ENCODE measurements at places on chromosomes 4 and X.
A peak's percentile ranks its signal among the peaks of the same experiment; 100 is the strongest.

DNA sequence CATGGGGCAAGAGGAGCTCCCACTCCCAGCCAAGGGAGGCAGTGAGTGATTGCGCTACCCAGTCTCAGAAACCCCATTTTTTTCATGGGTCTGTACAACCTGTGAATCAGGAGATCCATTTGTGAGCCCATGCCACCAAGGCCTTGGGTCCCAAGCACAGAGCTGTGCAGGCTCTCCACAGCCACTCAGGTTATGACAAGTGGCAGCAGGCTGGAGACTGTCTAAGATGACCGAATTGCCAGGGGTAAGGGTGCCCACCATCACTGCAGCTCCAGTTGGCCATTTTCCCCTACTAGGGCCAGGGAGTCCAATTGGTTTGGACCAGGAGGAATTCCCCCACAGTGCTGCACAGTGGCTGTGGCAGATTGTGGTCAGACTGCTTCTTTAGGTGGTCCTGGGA is 407.5 kb upstream of the KLHL4 start:
- no peak for DNase-seq

GRCh38 chr4:42404001-42404400 is 6.7 kb downstream of the SHISA3 start:
- DNase-seq: no peak

GRCh38 chr4:16764622-16765021 is 133.8 kb downstream of the LDB2 start:
- DNase-seq: peak; percentile 25

DNA sequence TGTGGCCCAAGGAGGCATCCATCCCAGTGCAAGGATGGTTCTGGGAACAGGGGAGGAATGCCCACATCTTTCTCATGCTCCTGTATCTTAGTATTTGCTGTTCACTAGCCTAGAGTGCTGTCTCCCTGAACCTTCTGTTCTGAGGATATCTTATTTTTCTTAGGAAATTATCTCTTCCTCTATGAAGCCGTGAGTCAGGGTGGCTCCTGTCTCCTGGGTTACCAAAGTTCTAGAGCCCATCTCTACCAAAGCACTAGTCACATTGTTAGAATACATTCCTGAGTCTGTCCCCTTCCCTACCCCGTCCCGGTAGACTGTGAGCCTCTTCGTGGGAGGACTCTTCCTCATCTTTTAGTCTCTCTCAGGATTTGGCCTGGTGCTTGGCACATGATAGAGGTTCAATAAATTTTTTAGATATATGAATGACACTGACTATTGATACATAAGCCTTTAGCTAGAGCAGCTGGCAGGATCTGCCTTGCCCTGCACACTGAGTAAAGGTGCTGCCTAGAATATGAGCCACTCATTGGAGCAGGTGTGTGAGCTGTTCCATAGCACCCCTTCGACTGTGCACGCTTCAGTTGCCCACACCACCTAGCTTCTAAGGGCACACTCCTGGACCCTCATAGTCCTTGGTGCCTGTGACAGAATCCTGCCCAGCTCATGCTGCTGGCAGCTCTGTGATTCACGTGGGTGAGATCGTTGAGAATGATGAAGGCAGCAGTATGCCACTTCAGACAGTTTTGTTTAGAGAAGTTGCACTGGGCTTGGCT is 13.3 kb downstream of the CXCR3 start:
- DNase-seq: no peak

- no peak for DNase-seq
Measured at GRCh38 chr4:102614801-102615200, 113.6 kb downstream of the NFKB1 start.
